ENCODE measurements at places on chromosomes 2 and 18.

DNA sequence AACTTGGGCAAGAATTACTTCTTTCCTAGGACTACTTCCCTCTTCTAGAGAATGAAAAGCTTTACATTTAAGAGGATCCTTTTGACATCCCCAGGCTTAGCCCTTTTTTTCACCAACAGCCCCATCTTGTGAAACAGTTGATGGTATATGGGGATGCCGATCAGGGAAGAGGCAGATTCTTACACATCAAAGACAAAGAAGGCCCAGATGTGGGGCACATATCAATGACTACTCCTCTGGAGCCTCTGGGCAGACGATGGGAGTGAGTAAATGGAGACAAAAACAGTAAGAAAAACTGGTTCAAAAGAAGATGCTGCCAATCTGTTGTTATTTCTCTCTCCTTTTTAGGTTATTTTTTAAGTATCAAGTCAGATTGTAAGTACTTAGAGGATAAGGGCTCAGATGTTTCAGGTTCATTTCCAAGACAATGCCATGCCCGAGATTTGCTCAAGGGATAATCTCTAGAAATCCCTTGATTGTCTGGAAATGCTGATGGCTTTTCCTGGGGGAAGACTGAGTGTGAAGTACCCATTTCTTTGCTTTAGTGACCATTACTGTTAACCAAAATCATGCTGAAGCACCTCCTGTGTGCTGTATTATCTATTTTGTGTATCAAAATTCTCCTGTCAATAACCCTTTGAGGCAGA is 117.5 kb downstream of the EPHA4 start:
- DNase-seq: no peak

DNA sequence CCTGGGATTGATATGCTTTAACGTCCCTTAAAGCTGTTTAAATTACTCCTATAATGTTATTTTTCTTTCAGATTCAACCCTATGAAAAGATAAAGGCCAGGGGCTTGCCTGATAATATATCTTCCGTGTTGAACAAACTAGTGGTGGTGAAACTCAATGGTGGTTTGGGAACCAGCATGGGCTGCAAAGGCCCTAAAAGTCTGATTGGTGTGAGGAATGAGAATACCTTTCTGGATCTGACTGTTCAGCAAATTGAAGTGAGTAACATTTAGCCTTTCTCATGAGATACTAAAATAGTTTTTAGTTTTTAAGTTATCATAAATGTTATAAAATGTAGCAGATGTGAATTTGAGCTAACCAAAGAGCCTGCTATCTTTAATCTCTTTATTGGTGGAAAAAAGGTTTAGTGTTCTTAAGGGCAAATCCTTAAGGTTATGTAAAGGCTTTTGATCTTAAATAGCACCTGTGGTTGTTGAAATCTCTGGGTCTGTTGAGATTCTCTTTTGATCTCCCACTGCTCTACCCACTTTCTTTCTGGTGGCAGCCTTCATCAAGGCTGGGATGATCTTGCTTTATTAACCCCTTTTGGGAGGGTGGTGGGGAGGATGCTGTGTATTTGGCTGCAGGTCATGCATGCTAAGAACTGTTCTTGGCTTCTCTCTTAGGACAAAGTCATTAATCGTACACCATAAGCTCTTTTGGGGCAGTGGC is 40.9 kb downstream of the UGP2 start:
- no peak for DNase-seq

DNA sequence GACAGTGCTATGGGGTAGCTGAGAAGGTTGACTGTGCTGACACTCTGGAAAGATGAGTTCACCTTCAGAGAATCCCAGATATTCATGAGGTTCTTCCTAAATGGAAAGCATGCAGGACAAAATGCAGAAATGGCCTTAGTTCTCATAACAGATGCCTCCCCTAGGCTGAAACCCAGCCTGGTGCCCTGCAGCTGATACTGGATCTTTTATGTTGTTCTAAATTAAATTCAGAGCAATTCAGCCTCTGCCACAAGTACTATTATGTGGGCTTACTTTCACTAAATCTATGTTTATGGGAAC is 172.0 kb upstream of the SERPINE2 start:
- DNase-seq: no peak

GRCh38 chr2:226483143-226483542 is 316.5 kb downstream of the IRS1 start:
- no peak for DNase-seq

- peak; percentile 17 for DNase-seq
Measured at GRCh38 chr2:47307066-47307465, 95.9 kb upstream of the MSH2 start.

DNA sequence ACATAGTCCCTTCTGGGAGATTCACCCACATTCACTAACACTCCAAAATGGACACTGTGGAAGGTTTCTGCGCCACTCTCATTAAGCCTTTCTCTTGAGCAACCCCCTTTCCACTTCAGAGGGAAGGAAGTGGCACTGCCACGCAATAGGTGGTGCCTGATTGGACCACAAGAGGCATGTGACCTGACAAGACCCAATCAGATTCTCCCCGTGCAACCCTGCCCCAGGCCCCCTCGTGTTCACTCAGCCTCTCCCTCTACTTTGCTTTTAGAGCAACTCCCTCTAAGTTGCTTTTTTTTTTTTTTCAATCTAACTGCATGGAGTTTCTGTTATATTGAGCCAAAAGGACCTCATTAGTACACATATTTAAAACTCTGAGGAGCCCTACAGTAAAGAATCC is 158.0 kb downstream of the EN1 start:
- DNase-seq: no peak

- DNase-seq: peak; percentile 15
Measured at GRCh38 chr2:232772531-232772930, 3.8 kb downstream of the KCNJ13 start.

GRCh38 chr18:54806526-54806925 is 21.8 kb upstream of the RAB27B start:
- no peak for DNase-seq

DNA sequence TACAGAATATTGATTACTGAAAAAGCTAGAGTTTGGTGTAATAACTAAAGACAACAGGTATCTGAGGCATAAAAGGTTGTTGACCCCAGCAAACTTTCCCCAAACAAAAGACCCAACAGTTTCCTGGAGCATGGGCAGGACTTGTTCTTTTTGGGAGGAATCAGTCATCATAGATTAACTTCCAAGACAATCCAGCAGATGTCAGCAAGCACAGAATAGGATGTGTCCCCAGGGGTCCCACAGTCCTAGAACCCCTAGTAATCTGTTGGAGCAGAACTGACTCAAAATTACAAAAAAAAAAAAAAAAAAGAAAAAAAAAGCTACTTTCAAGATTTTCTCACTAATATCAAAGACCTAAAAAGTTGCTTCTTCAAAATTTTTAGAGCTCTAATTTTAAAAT is 564.7 kb upstream of the SLC39A10 start:
- DNase-seq: no peak
